Lung (tissue), 17 donors: ENCODE measurements at places on chromosomes 2 and 18.

DNA sequence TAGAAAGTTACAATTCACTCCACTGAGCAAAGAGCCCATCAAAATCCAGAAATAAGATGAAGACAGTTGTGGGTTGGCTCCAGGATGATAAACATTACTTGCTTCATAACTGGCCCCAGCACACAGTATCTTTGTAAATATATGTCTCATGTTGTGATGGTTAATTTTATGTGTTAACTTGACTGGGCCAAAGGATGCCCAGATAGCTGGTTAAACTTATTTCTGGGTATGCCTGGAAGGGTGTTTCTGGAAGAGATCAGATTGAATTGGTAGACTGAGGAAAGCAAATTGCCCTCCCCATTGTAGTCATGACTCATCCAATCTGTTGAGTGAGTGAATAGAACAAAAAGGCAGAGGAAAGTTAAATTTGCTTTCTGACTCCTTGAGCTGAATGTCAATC, 373.8 kb downstream of the LNPK start:
- no peaks in the 10 kb centered on the region for H3K27me3 ChIP-seq
- H3K4me3 ChIP-seq = no peak overlapping the region
- H3K36me3 ChIP-seq = no peaks in the 10 kb centered on the region
- H3K4me1 ChIP-seq = peaks cover 6% of the 10 kb centered on the region
- DNase-seq = no peak
- no peak overlapping the region for H3K27ac ChIP-seq

- H3K36me3 ChIP-seq = no peaks in the 10 kb centered on the region
- H3K27me3 ChIP-seq = no peaks in the 10 kb centered on the region
- H3K4me3 ChIP-seq = no peak overlapping the region
Measured at GRCh38 chr18:42187611-42188380, 232.8 kb downstream of the PIK3C3 start.

DNA sequence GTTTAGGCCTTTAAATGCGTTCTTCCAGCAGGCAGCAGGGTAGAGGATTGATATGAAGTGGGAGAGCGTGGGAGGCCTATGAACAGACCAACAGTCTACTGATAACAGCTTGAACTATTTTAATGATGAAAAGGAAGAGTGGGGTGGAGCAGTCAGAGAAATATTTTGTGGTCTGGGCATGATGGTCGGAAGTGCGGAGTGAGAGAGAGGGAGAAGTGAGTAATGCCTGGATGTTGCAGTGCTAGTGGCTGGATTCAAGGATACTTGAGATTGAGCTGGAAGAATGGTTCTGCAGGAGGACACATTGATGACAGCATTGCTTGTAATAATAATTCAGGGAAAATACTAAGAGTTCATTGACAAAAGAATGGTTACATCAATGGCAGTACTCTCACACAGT, 151.0 kb upstream of the DAPL1 start:
- H3K27ac ChIP-seq = no peak overlapping the region
- H3K4me3 ChIP-seq = no peak overlapping the region
- no peaks in the 10 kb centered on the region for H3K4me1 ChIP-seq

- H3K27ac ChIP-seq = peak overlapping the region; percentile 17
- H3K4me3 ChIP-seq = no peak overlapping the region
- no peaks in the 10 kb centered on the region for H3K4me1 ChIP-seq
- DNase-seq = peak; percentile 86
Measured at GRCh38 chr2:112701052-112701451, 19.8 kb upstream of the NT5DC4 start.

DNA sequence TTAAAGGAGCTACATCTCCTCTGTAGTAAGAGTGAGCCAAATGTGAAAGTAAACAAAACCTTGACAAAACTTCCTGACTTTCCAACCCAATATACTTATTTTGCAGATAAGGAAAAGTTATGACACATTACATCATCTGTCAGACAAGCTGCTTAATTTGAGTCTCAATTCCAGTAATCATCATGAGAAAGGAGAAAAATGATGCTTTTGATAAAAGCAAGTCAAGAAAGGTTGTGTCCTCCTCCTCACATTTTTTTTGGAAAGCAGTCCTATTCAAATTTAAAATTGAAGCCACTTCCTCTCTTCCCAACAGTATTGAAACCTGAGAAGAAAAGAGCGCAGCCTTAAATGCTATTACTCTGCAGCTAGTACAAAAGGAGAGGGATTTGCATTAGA, 519.6 kb downstream of the LRP1B start:
- H3K36me3 ChIP-seq = no peaks in the 10 kb centered on the region
- H3K4me3 ChIP-seq = no peak overlapping the region
- no peaks in the 10 kb centered on the region for H3K27me3 ChIP-seq
- DNase-seq = peak; percentile 18
- no peaks in the 10 kb centered on the region for H3K4me1 ChIP-seq

DNA sequence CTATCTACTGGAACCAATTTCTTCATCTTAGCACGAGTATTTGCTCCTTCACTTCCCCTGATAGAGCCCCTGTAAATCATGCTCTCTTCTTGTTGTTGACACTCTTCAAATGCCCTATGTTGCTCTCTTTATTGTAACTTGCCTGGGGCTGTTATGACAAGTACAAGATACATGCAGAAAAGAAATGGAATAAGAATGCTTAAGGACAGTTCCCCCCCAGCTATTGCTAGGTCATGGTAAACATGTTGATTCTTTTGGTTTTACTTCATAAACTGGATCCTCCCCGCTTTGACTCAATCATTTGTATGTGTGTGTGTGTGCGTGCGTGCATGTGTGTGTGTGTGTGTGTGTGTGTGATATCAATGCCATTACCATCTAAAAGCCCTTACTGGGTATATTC, 368.5 kb upstream of the CNTNAP5 start:
- no peaks in the 10 kb centered on the region for H3K27me3 ChIP-seq
- no peaks in the 10 kb centered on the region for H3K4me1 ChIP-seq
- H3K36me3 ChIP-seq = no peaks in the 10 kb centered on the region
- no peak overlapping the region for H3K4me3 ChIP-seq
- H3K27ac ChIP-seq = no peak overlapping the region

- peaks cover 4% of the 10 kb centered on the region for H3K36me3 ChIP-seq
- H3K27ac ChIP-seq = peak overlapping the region; percentile 72
- DNase-seq = peak; percentile 68
- H3K27me3 ChIP-seq = no peaks in the 10 kb centered on the region
- H3K4me3 ChIP-seq = no peak overlapping the region
- H3K4me1 ChIP-seq = peaks cover 13% of the 10 kb centered on the region
Measured at GRCh38 chr2:152542995-152543481, 174.2 kb downstream of the PRPF40A start.
